Naive thymus-derived CD8-positive, alpha-beta T cell (primary cell): ENCODE measurements at places on chromosomes 2 and 18. TPM values are rescaled to one million over a fixed set of nuclear protein-coding genes. Genes with fewer than 3 reads are reported as not detected.

The PLGLB1 gene
- 0.49 TPM for polyA plus RNA-seq

The TMEM198 gene
- not detected for polyA plus RNA-seq

DNA sequence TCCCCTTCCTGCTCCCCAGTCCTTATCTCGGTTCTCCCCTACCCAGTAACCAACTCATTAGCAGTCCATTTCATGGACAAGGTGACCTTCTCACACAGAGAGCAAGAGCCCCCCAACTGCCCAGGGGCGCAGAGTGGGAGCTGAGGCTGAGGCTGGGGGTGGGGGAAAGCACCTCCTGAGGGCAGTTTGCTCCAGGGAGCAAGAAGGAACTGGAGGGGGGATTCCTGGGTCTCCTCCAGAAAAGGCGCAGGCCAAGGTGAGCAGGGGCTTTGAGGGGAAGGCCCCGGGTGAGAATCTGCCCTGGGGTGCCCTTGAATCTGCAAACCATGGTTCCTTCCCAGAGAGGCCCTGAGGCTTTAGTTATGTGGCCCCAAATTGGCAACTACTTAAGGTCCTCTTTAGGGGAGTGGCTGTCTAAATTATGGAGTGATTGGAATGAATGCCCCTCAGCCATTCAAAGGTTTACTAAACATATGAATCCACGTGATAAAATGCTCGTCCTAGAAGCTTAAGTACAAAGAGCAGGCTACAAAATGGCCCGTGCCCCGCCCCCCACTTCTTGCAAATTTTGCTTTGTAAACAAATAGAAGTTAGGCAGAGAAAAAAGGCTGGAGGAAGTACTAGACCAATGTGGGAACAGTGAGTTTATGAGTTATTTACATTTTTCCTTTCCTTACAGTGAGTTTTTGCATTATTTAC lies 123.5 kb upstream of the HS6ST1 start:
- H3K27ac ChIP-seq, result no peak overlapping the region
- H3K4me3 ChIP-seq, result no peak overlapping the region
- peaks cover 3% of the 10 kb centered on the region for H3K27me3 ChIP-seq
- DNase-seq, result no peak
- H3K4me1 ChIP-seq, result no peaks in the 10 kb centered on the region

DNA sequence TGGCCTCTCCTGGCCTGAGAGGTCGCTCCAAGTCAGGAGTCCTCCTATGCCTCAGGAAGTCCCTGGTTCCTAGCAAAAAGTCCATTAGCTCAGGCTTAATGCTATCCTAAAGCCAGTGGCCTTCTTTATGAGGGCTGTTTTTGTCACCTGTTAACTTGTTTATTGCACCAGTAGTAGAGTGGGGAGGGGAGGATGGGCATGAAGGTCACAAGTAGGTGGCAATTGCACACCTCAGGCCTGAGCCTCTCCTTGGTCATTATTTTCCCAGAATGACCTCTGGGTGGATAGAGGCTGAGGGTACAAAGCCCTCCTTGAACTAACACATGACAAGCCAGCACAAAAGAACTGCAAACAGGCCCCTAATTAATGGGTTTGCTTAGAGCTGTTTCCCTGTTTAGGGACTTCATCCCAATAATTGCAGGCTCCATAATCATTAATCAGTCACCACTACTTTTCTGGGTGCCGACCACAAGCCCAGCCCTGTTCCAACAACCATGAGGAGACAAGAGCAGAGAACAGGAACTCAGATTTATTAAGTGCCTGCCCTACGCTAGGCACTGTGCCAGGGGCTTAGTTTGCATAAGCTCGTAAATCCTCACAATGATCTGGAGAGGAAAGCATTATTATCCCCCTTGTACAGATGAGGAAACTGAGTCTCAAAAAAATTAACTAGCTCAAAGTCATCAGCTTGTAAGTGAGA lies 123.0 kb upstream of the PKDCC start:
- no peak for DNase-seq
- no peak overlapping the region for H3K4me3 ChIP-seq
- no peaks in the 10 kb centered on the region for H3K4me1 ChIP-seq
- H3K27me3 ChIP-seq, result no peaks in the 10 kb centered on the region

DNA sequence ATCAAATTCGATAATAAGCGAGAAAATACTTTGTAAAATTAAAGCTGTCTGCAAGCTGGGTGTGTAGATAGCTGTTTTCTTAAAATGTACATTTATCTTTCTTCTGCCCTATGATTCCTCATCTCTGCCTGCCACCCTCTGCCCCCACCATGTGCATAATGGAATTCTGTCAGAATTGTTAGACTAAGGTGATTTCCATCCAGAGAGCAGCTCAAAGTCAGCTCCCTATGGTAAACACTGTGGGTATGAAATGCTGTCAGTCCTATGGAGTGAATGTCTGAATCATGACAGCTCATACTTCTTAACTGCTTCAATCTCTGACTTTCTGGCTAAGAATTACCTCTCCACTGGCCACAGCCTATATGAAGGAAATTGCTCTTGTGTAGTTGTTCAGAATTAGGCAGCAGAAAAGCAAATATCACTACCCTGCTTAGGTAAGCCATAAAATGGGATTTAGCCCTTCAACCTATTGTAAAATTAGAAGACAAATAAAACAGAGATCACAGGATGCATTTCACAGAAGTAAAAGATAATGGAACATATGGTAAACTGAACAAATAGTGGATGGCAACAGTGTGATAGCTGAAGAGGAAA lies 137.7 kb downstream of the CD8B2 start:
- peaks cover 21% of the 10 kb centered on the region for H3K27me3 ChIP-seq
- DNase-seq, result no peak
- H3K27ac ChIP-seq, result no peak overlapping the region
- no peaks in the 10 kb centered on the region for H3K4me1 ChIP-seq
- H3K4me3 ChIP-seq, result no peak overlapping the region
- peaks cover 16% of the 10 kb centered on the region for H3K36me3 ChIP-seq

GRCh38 chr2:216474925-216475670 lies 23.5 kb upstream of the RPL37A start:
- peaks cover 15% of the 10 kb centered on the region for H3K4me1 ChIP-seq
- DNase-seq, result peak; percentile 4
- no peaks in the 10 kb centered on the region for H3K27me3 ChIP-seq
- no peaks in the 10 kb centered on the region for H3K36me3 ChIP-seq
- H3K27ac ChIP-seq, result no peak overlapping the region
- peak overlapping the region; percentile 74 for H3K4me3 ChIP-seq

The CLEC4F gene
- polyA plus RNA-seq, result not detected

- no peak overlapping the region for H3K27ac ChIP-seq
- no peak overlapping the region for H3K4me3 ChIP-seq
- no peaks in the 10 kb centered on the region for H3K4me1 ChIP-seq
- peaks cover 24% of the 10 kb centered on the region for H3K27me3 ChIP-seq
- DNase-seq, result no peak
Measured at GRCh38 chr18:11649839-11650238, 39.2 kb upstream of the GNAL start.

GRCh38 chr18:61428266-61428665 lies 95.0 kb downstream of the CDH20 start:
- DNase-seq, result no peak
- no peaks in the 10 kb centered on the region for H3K4me1 ChIP-seq
- no peak overlapping the region for H3K4me3 ChIP-seq
- H3K36me3 ChIP-seq, result no peaks in the 10 kb centered on the region
- H3K27me3 ChIP-seq, result no peaks in the 10 kb centered on the region

DNA sequence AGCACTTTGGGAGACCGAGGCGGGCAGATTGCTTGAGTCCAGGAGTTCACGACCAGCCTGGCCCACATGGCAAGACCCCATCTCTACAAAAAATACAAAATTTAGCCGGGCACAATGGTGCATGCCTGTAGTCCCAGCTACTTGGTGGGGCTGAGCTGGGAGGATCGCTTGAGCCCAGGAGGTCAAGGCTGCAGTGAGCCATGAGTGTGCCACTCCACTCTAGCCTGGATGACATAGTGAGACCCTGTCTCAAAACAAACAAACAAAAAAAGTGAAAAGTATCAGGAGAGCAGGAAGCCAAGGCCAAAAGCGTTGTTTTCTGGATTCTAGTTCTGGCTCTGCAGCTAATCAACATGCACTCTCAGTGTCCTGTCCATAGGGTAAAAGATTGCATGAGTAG lies 10.7 kb upstream of the CLASP1 start:
- no peaks in the 10 kb centered on the region for H3K27me3 ChIP-seq
- H3K36me3 ChIP-seq, result peaks cover 7% of the 10 kb centered on the region
- no peak overlapping the region for H3K4me3 ChIP-seq
- H3K4me1 ChIP-seq, result peaks cover 23% of the 10 kb centered on the region
- no peak for DNase-seq
